ENCODE measurements at places on chromosomes 12 and 14. TPM values are rescaled to one million over a fixed set of nuclear protein-coding genes. Genes with fewer than 3 reads are reported as not detected.

The NRXN3 gene
- 0.52 TPM for total RNA-seq

The PDZRN4 gene
- not detected for total RNA-seq

The TAS2R9 gene
- not detected for total RNA-seq

The ZBTB42 gene
- total RNA-seq: 3.0 TPM

The RD3L gene
- not detected for total RNA-seq

The DHH gene
- not detected for total RNA-seq

The PCED1B gene
- total RNA-seq: 13.8 TPM

The DDX23 gene
- 74.0 TPM for total RNA-seq

The DEPDC4 gene
- 1.2 TPM for total RNA-seq

The UBE2N gene
- 146 TPM for total RNA-seq

The TMEM132C gene
- not detected for total RNA-seq

The GPRC5D gene
- total RNA-seq: not detected

The CEBPE gene
- total RNA-seq: not detected

The TMEM30B gene
- total RNA-seq: 0.25 TPM

The LTB4R2 gene
- 3.6 TPM for total RNA-seq

The NELL2 gene
- total RNA-seq: not detected

The SPRYD4 gene
- 1.9 TPM for total RNA-seq

The ARL6IP4 gene
- total RNA-seq: 235 TPM

The ATG2B gene
- total RNA-seq: 8.4 TPM

The RAPGEF3 gene
- total RNA-seq: 0.61 TPM

The RAB15 gene
- total RNA-seq: 20.0 TPM

The POTEG gene
- not detected for total RNA-seq

The CMA1 gene
- not detected for total RNA-seq

The LRIG3 gene
- total RNA-seq: 5.1 TPM

The KRT4 gene
- total RNA-seq: 2.7 TPM

The TAS2R50 gene
- not detected for total RNA-seq

The PTGDR gene
- total RNA-seq: not detected

The PTCSC3 gene
- total RNA-seq: not detected

The HSP90AA1 gene
- total RNA-seq: 630 TPM

The KRT79 gene
- 0.10 TPM for total RNA-seq

The NPAS3 gene
- total RNA-seq: not detected

The TAS2R8 gene
- total RNA-seq: not detected

The KITLG gene
- 15.0 TPM for total RNA-seq

The KLRC4 gene
- not detected for total RNA-seq

The SSPN gene
- 0.37 TPM for total RNA-seq

The KRAS gene
- total RNA-seq: 17.5 TPM

The CCDC92 gene
- 30.7 TPM for total RNA-seq

The ZC2HC1C gene
- 6.0 TPM for total RNA-seq

The OTOGL gene
- total RNA-seq: not detected

The CLEC4A gene
- total RNA-seq: not detected

The METAP2 gene
- 120 TPM for total RNA-seq

The PYGL gene
- 177 TPM for total RNA-seq

The ARHGAP5 gene
- 38.9 TPM for total RNA-seq

The PPP2R3C gene
- 24.7 TPM for total RNA-seq

The KRT7 gene
- 6,056 TPM for total RNA-seq

The NANOG gene
- total RNA-seq: not detected

The ZNF891 gene
- 0.29 TPM for total RNA-seq

The PIANP gene
- 0.75 TPM for total RNA-seq

The CMTM5 gene
- total RNA-seq: not detected

The SLC25A47 gene
- not detected for total RNA-seq

The HEBP1 gene
- total RNA-seq: 50.1 TPM

Measured in A549 treated with AZD2906 at 1 μM for 4 hours (cell line).